Osteoblast (primary cell): ENCODE measurements at places on chromosomes 5 and 9. TPM values are rescaled to one million over a fixed set of nuclear protein-coding genes. Genes with fewer than 3 reads are reported as not detected.

GRCh38 chr5:72557167-72558045 is 50.2 kb upstream of the ZNF366 start:
- H3K36me3 ChIP-seq, result no peaks in the 10 kb centered on the region
- DNase-seq, result peak; percentile 50
- peaks cover 18% of the 10 kb centered on the region for H3K4me1 ChIP-seq
- H3K4me3 ChIP-seq, result peak overlapping the region; percentile 63
- H3K27me3 ChIP-seq, result no peaks in the 10 kb centered on the region

DNA sequence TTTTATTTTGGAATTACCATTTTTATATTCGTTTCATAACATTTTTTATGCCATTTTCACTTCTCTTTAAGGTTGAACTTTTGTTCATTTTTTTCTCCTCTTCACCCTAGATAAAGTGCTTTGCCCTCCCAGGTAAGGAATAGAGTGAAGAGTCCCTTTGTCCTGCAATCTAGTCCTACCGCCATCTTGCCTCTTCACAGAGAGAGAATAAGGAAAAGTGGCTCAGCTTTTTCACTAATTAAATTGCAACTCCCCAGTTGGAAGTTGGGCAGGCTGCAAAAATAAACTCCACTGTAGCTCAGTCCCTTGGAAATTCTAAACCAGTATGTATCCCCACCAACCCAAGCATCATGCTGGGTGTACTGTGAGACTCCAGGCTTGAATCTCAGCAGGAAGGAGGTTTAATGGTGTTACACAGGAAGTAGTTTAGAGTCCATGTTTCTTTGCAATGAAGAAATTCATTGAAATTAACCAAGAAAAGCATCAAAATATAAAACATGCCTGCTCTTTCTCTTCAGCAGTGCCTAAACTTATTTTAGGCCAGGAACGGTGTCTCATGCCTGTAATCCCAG is 60.3 kb upstream of the PCSK1 start:
- no peaks in the 10 kb centered on the region for H3K27me3 ChIP-seq
- no peak overlapping the region for H3K4me3 ChIP-seq
- H3K4me1 ChIP-seq, result no peaks in the 10 kb centered on the region

GRCh38 chr9:86246752-86247161 is 12.7 kb downstream of the C9orf153 start:
- H3K27ac ChIP-seq, result no peak overlapping the region
- H3K36me3 ChIP-seq, result no peaks in the 10 kb centered on the region
- no peak for DNase-seq
- H3K4me1 ChIP-seq, result no peaks in the 10 kb centered on the region

DNA sequence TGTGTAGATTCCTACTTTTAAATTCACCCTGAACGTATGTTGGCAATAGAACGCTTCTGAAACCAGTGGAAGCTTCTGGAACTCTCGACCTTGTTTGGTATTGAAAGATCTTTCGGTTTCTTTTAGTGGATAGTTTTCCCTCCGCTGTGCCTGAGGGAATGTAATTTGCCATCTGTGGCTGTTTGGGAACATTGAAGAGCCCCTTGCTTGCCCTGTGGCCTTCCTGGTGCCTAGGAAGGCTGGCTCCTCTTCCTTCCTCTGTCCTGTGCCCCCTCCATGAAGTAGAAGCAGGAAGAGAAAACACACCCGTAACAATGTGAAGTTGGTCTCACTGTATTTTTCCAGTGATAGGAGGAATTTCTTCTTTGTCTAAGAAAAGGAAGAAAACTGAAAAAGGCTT is 274.3 kb downstream of the AOPEP start:
- peak overlapping the region; percentile 26 for H3K4me3 ChIP-seq
- H3K27me3 ChIP-seq, result no peaks in the 10 kb centered on the region
- DNase-seq, result no peak
- H3K4me1 ChIP-seq, result peaks cover 9% of the 10 kb centered on the region

DNA sequence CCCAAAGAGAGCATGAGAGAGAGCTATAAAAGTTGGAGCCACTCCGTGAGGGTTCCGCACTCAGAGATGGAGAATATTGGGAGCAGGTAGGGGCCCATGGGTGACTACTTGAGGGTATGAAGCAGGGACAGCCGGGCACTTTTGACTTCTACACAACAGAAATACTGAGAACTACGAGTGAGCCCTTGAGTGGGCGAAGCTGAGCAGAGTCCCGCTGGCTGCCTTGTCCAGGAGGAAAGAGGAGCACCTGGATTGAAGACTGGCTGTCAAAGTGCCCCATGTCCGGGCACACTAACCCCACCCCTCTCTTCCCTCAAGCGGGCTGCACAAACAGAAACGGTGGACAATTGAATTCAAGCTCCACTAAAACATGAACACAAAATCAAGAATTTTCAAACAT is 33.6 kb downstream of the FYB1 start:
- H3K27me3 ChIP-seq, result peaks cover 20% of the 10 kb centered on the region
- H3K4me1 ChIP-seq, result no peaks in the 10 kb centered on the region
- no peak overlapping the region for H3K27ac ChIP-seq
- no peak for DNase-seq
- no peaks in the 10 kb centered on the region for H3K36me3 ChIP-seq
- no peak overlapping the region for H3K4me3 ChIP-seq

GRCh38 chr9:126474206-126474765 is 139.4 kb upstream of the LMX1B start:
- peak overlapping the region; percentile 25 for H3K4me3 ChIP-seq
- no peaks in the 10 kb centered on the region for H3K36me3 ChIP-seq
- H3K27ac ChIP-seq, result peak overlapping the region; percentile 99
- H3K27me3 ChIP-seq, result no peaks in the 10 kb centered on the region
- DNase-seq, result no peak

GRCh38 chr9:87878989-87879511 is 3.6 kb upstream of the SPATA31E1 start:
- H3K4me1 ChIP-seq, result peaks cover 7% of the 10 kb centered on the region
- H3K4me3 ChIP-seq, result no peak overlapping the region
- H3K27ac ChIP-seq, result peak overlapping the region; percentile 59
- no peaks in the 10 kb centered on the region for H3K27me3 ChIP-seq
- DNase-seq, result peak; percentile 88
- H3K36me3 ChIP-seq, result no peaks in the 10 kb centered on the region

- DNase-seq, result no peak
- H3K4me3 ChIP-seq, result no peak overlapping the region
- H3K4me1 ChIP-seq, result no peaks in the 10 kb centered on the region
- no peak overlapping the region for H3K27ac ChIP-seq
- H3K36me3 ChIP-seq, result no peaks in the 10 kb centered on the region
Measured at GRCh38 chr9:85631809-85632208, 109.9 kb downstream of the AGTPBP1 start.

DNA sequence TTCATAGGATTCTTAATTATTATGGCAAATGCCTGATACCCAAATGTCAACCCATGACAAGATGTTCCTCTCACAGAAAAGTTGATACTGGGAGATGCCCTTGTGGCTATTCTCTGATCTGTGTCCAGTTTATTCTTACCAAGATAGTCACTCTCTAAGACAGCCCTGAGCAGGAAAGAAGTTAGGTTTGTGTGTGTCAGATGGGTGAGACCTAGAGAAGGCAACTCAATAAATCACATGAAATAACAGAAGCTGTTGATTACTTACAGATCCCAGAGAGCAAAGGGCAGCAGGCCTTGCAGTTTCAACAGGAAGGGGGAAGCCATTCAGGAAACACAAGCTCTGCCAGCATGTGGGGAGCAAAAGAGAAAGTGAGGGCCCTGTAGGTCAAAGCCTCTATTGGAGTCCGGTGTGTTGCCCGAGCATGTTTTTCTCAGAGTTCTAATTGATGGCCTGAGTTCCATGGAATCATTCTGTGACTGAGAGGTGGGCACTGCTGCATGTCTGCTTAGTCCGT is 1193.7 kb upstream of the CDH18 start:
- no peak overlapping the region for H3K4me3 ChIP-seq
- H3K27ac ChIP-seq, result no peak overlapping the region
- H3K36me3 ChIP-seq, result no peaks in the 10 kb centered on the region
- no peaks in the 10 kb centered on the region for H3K4me1 ChIP-seq

- H3K4me3 ChIP-seq, result no peak overlapping the region
- H3K36me3 ChIP-seq, result no peaks in the 10 kb centered on the region
- no peak overlapping the region for H3K27ac ChIP-seq
- no peak for DNase-seq
Measured at GRCh38 chr5:155263381-155263780, 249.8 kb downstream of the KIF4B start.

DNA sequence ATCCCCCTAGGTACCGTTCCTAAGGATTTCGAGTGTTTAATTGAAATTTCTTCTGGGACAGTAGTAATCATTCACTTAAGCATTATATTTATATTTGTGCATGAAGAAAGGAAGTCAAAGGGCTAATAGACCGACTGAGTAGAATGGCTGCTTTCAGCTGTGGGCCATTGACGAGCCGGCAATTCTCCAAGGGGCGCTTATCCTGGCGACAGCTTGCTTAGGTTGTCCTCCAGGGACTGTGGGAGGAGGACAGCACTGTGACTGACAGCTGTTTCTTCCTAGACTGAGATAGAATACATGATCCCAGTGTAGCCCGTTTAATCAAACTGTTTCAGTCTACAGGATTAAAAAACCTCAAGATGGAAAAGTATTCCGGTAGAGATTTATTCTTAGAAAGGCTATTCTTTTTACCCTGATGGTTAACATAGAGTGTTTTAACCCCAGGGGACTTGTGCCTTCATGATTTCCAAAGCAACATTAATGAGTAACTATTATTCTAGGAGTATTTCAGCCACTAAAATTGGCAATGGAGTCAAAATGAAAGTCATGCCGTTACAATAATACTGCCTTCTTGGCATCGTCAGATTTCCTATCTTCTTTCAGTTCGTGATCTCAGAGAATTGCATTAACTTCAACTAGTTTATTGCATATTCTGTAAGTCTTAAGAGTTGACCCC is 943.1 kb upstream of the WWC1 start:
- H3K27me3 ChIP-seq, result no peaks in the 10 kb centered on the region
- DNase-seq, result no peak
- no peaks in the 10 kb centered on the region for H3K36me3 ChIP-seq
- no peak overlapping the region for H3K27ac ChIP-seq
- H3K4me3 ChIP-seq, result no peak overlapping the region

DNA sequence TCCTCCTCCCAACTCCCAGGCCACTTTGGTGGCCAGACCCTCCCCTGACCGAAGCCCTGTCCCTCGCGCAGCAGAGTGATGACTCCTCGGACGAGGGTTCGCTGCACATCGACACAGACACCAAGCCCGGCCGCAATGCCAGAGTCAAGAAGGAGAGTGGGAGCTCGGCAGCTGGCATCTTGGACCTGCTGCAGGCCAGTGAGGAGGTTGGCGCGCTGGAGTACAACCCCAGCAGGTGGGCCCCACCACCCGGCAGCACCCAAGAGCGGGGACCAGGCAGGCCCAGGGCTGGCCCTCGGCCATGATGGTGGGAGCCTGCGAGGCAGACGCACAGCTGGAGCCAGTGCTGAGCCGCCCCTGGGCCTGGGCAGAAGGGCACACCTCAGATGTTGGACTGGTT is 90.6 kb downstream of the PHF2 start:
- H3K4me3 ChIP-seq, result no peak overlapping the region
- H3K4me1 ChIP-seq, result no peaks in the 10 kb centered on the region
- no peaks in the 10 kb centered on the region for H3K27me3 ChIP-seq
- DNase-seq, result peak; percentile 77
- no peak overlapping the region for H3K27ac ChIP-seq

- H3K4me1 ChIP-seq, result peaks cover 6% of the 10 kb centered on the region
- peaks cover 3% of the 10 kb centered on the region for H3K27me3 ChIP-seq
- no peaks in the 10 kb centered on the region for H3K36me3 ChIP-seq
- no peak for DNase-seq
- peak overlapping the region; percentile 5 for H3K27ac ChIP-seq
Measured at GRCh38 chr9:87592554-87593358, 95.1 kb downstream of the DAPK1 start.

GRCh38 chr5:1983401-1983800 is 100.7 kb upstream of the IRX4 start:
- H3K4me3 ChIP-seq, result no peak overlapping the region
- H3K27ac ChIP-seq, result no peak overlapping the region
- no peaks in the 10 kb centered on the region for H3K4me1 ChIP-seq
- no peak for DNase-seq

Gene OGN
- total RNA-seq, result 0.36 and 0.88 TPM in 2 replicates

Gene C5
- total RNA-seq, result 5.1 and 5.6 TPM in 2 replicates

Gene TEX48
- not detected in 2 replicates for total RNA-seq

Gene SLC4A9
- total RNA-seq, result not detected in 2 replicates

Gene ACTBL2
- total RNA-seq, result not detected in 2 replicates

Gene IL4
- total RNA-seq, result not detected in 2 replicates
